Smooth muscle cell of the brain vasculature (primary cell): ENCODE measurements at places on chromosomes 3 and 15.

DNA sequence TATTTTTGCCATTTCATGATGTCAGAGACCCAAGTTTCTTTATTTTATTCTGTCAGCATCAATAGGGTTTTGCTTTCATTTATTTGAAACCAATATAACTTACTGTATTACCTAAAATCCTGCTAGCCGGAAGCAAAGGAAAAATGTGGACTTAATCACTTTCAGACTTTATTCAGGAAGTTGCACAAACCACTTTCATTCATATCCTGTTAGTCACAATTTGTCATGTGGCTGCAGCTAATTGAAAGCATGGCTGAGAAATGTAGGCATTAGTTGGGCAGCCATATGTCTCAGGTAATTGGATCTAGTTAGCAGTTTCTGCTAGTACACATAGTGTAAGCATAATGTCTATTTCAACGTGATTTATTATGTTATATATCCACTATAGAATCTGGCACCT is 462.3 kb upstream of the SGO1 start:
- no peak for DNase-seq

DNA sequence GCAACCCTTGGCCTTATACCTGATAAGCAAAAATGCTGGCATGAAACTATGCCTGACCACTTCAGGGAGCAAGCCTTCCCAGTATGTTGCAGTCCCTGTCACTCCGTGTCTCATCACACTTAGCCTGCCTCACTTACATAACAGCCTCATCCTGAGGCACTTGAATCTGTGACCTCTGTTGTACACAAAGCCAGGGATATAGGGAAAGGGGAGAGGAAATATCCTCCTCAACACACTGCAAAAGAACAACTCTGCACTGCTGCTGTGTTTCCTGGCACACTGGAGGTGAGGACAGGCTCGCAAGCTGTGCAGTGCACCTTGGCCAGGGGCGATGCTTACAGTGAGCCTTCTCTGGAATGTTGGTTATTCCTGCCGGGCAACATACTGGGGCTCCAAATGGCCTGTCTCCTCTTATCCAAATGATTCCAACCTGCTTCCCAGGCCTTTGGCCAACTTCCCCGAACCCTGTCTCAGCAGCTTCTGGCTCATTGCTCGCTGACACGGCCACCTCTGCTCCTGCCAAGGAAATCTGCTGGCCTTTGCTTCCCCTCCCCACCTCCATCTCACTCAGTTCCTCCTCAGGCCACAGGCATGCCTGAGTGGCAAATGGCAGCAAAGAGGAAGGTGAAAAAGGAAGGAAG is 109.2 kb downstream of the CD47 start:
- no peak for DNase-seq

DNA sequence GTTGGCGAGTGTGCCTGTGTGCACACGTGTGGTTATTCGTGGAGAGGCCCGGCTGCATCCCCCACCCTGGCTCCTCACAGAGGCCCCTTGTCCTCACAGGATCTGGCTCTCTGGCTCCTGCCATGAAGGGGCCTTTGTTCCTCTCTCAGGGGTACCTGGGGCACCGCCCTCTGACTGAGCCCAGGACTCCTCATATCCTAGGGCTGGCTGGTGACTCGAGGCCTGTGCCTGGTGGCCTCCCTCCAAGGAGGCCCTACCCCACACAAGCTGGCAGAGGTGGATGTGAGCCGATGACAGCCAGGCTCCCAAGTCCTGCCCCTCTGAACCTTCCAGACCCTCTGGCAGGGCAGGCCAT is 10.0 kb downstream of the PRKCD start:
- no peak for DNase-seq

DNA sequence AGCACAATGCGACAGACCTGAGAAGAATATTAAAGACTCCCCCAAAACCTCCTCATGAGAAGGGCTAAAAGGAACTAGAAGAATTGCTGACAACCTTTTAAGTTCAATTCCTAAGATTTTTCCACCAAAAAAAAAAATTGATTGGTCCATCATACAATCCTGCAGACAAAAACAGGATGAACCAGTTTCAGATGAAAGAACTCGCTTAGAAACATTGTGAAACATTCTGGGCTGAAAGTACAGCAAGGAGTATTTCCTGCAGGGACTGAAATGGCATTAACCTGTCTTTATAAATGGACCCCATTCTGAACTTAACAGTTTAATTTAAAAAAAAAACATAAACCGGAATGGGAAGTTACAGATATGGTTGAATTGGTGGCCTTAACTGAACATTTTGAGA is 96.0 kb upstream of the FAM174B start:
- no peak for DNase-seq

DNA sequence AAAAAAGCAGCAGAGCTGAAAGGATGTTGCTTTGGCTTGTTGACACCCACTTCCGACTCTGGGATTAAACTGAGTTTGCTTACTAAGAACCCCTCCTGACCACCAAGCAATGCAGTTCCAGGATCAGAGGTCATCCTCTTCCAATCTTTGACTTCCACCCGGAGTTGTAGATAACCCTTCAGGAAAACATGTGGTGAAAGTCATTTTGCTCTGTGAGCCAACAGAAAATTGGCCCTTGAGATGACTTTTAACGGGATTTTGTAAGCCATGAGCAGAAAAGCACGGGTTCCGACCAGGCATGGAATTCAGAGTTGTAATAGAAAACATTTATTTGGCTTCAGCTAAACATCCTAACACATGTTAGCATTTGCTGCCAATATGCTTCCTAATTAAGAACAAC is 171.6 kb upstream of the NR2F2 start:
- no peak for DNase-seq

- DNase-seq, result no peak
Observed at GRCh38 chr3:15152184-15152583, 53.2 kb upstream of the RBSN start.

DNA sequence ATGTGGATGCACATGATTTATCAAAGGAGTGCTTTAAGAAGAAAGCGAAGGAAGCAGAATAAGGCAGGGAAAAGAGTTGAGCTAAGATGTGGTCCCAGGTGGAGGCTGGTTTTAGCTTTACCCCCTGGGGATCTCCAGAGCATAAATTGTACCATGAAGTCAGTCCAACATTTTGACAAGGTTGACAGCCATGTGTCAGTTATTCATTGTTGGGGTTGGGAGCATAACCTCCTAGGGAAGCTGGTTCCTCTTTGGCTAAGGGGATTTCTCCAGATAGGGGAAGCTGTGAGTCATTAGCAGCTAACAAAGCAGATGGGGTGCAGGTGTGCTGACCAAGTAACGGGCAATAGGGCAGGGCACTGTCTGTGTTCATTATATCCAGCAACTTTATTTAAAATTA is 123.7 kb upstream of the IGSF10 start:
- no peak for DNase-seq

- DNase-seq, result no peak
Observed at GRCh38 chr15:64013179-64014062, 32.9 kb downstream of the DAPK2 start.

GRCh38 chr3:125142940-125143339 is 69.6 kb downstream of the SLC12A8 start:
- DNase-seq, result no peak
